ENCODE measurements at places on chromosomes 16 and 17. TPM values are rescaled to one million over a fixed set of nuclear protein-coding genes. Genes with fewer than 3 reads are reported as not detected.

The TBC1D26 gene
- 0.39 TPM for total RNA-seq

The HOXB2 gene
- total RNA-seq: 7.5 TPM

The CBFB gene
- 57.0 TPM for total RNA-seq

The TMEM235 gene
- not detected for total RNA-seq

The ARHGAP23 gene
- 95.5 TPM for total RNA-seq

The AMDHD2 gene
- total RNA-seq: 35.8 TPM

The CD300C gene
- not detected for total RNA-seq

The NEUROD2 gene
- not detected for total RNA-seq

The NOS2 gene
- under 0.01 TPM for total RNA-seq

The AGRP gene
- total RNA-seq: not detected

The SPEM3 gene
- not detected for total RNA-seq

The SOX9 gene
- 9.2 TPM for total RNA-seq

The ASPA gene
- total RNA-seq: 0.07 TPM

The RILP gene
- total RNA-seq: 5.3 TPM

The C16orf89 gene
- 3.0 TPM for total RNA-seq

The CALB2 gene
- total RNA-seq: 0.46 TPM

The MIEN1 gene
- total RNA-seq: 18.5 TPM

The ST6GALNAC2 gene
- 0.76 TPM for total RNA-seq

The MYH10 gene
- 349 TPM for total RNA-seq

The KRT33B gene
- not detected for total RNA-seq

The ATP2C2 gene
- not detected for total RNA-seq

The ATF7IP2 gene
- total RNA-seq: 4.6 TPM

The NUP93 gene
- 55.7 TPM for total RNA-seq

The CACNA1H gene
- total RNA-seq: 12.6 TPM

The DGKE gene
- 7.4 TPM for total RNA-seq

The PRKCB gene
- 0.07 TPM for total RNA-seq

The GAST gene
- not detected for total RNA-seq
